A673 (cell line): ENCODE measurements at places on chromosomes 7 and 10. TPM values are rescaled to one million over a fixed set of nuclear protein-coding genes. Genes with fewer than 3 reads are reported as not detected.

DNA sequence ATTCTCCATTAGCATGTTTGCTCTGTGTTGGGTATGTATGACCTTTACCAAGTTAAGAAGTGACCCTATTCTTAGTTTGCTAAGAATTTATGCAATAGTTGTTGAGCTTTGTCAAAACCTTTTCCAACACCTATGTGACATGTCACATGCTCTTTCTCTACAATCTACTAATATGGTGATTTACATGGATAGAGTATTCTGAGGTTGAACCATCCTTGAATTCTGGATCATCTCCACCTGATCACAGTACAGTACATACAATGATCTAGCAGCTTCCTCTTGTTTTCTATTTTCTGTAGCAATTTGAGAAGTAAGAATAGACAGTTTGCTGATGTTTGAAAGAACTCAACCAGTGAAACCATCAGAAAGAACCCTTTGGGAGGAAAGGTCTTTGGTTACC, 101.2 kb upstream of the PDGFA start:
- H3K27me3 ChIP-seq: no peaks in the 10 kb centered on the region
- no peaks in the 10 kb centered on the region for H3K36me3 ChIP-seq
- peak overlapping the region; percentile 59 for H3K27ac ChIP-seq
- no peak overlapping the region for H3K4me3 ChIP-seq

GRCh38 chr10:110508159-110508788, 10.6 kb downstream of the DUSP5 start:
- DNase-seq: no peak
- H3K27me3 ChIP-seq: no peaks in the 10 kb centered on the region
- H3K4me3 ChIP-seq: no peak overlapping the region

GRCh38 chr7:142440219-142440905, 182.5 kb upstream of the PRSS58 start:
- H3K36me3 ChIP-seq: no peaks in the 10 kb centered on the region
- H3K4me1 ChIP-seq: peaks cover 6% of the 10 kb centered on the region
- no peak overlapping the region for H3K27ac ChIP-seq
- peak; percentile 70 for DNase-seq

GRCh38 chr7:100483722-100484672, at the start of gene NYAP1:
Gene NYAP1 (plus strand): TSS chr7:100483927. CDS start chr7:100485312, 1,385 bp downstream.
- H3K27ac ChIP-seq: no peak within 1 kb of the TSS
- peak within 1 kb of the TSS; percentile 57 for H3K4me3 ChIP-seq
- H3K4me1 ChIP-seq: peaks cover 14% of the 10 kb centered on the region
- peak; percentile 73 for DNase-seq
- H3K36me3 ChIP-seq: no peaks in the 10 kb centered on the region

DNA sequence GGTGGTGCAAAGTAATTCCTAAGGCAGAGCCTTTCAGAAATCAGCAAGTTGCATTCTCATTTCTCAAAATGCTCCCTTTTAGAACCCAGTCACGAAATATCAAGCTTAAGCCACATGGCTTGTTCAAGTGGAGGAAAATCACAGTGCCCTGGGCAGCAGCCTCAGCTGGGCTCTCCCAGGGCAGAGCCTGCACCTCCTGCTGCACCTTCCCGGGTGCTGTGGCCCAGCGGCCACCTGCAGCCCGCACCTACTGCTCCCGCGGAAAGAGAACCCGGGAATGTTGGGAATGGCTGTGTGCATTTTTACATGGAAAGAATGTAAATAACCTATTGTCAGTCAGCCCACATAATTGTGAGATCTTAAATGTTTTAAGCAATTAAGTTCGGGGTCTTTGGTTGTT, 396.5 kb upstream of the VSTM2A start:
- DNase-seq: no peak
- no peaks in the 10 kb centered on the region for H3K4me1 ChIP-seq
- H3K27ac ChIP-seq: no peak overlapping the region
- no peak overlapping the region for H3K4me3 ChIP-seq

DNA sequence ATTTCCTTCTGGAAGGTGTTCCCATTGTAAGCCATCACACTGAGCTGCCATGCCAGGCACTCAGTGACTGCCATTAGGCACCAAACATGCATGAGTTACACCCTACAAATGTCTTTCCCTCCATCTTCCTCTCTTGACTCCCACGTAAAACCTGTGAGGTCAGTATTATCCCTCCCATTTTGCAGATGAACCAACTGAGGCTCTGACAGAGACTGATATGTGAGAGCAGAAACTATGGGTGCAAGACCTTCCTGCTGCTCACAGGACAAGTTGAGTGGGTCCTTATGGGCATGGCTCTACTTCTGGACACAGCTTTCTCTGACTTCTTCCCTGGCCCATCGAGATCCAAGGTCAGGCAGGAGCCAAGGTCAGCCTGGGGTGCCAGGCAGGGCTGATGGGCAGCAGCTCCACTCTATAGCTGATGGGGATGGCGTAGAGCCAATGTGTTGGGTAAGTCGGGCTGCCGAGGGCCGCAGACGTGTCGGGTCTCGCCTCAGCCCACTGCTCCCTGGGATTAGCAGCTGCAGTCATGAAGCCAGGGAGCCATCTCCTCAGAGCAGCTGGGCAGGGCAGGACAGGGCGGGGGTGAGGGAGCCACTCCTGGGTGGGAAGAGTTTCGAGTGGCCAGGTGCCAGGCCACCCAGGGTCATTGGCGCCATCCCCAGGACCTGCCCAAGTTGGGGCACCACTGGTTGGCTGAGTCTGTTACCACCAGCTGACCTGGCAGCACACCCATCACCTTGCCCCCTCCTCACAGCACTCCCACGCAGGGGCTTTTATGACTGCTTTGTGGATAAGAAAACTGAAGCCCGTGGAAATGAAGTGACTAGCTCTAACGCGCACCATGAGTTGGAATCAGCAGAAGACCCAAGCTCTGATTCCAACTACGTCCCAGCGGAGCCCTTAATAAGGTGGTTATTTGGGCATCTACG, 117.8 kb upstream of the ZMIZ1 start:
- H3K4me1 ChIP-seq: peaks cover 6% of the 10 kb centered on the region
- H3K36me3 ChIP-seq: no peaks in the 10 kb centered on the region
- no peaks in the 10 kb centered on the region for H3K27me3 ChIP-seq
- H3K27ac ChIP-seq: no peak overlapping the region
- no peak overlapping the region for H3K4me3 ChIP-seq

DNA sequence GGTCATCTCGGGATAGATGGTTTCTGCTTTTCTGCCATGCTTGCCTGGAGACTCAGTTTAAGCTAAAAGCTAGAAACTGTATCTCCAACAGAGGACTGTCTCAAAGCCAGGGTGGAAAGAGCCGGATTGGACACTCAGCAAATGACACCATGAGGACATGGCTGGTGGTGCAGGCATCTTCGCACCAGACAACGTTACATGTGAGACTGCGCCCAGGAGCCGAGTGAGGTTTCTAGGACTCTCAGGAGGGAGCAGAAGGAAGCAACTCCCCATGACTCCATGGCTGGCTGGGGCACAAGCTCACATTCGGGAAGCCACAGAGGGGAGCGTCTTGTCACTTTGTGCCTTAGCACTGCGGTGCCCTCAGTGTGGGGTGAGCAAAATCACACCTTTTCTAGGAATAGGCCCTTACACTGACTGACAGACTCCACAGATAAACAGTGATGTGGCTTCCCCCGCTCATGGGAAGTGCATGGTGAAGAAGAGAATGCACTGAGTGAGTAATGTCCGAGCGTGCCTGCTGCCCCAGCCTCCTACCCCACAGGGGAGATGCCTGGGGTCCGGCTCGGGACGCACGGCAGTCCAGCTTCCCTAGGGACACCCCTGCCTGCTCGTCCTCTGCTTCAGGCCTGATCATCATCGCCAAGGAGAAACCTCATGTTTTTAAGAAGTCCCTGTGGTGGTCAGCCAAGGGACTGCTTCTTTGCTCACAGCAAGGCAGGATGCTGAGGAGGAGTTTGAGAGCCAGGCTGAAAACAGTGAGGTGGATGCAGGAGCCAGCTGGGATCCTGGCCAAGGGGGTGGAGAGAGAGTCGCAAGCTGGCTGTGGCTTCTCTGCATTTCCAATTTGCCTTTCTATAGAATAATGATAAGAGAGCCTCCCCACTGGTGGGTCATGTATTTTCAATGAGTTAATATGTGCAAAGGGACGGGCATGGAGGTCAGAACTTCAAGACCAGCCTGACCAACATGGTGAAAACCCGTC, 52.2 kb upstream of the FXYD4 start:
- H3K27me3 ChIP-seq: no peaks in the 10 kb centered on the region
- H3K36me3 ChIP-seq: no peaks in the 10 kb centered on the region
- H3K4me3 ChIP-seq: no peak overlapping the region
- no peak overlapping the region for H3K27ac ChIP-seq
- H3K4me1 ChIP-seq: no peaks in the 10 kb centered on the region

DNA sequence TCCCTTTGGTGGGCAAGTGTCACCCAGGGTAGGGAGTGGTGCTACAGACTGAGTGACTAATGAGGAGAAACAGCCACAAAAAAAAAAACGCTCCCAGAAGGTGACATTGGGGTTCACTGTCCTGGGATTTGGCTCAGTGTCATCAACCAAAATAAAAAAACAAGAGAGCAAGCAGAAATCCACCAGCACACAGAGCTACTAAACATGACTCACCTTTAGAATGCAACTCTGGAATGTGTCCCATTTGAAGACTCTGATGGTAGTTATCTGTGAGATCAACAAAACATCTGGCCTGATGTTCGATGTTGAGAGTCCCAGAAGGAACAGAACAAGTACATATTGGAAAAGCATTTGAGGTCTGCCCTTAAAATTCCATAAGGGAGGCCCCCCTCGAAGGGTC, 200.3 kb upstream of the LYZL2 start:
- no peak for DNase-seq
- H3K27ac ChIP-seq: no peak overlapping the region
- no peaks in the 10 kb centered on the region for H3K27me3 ChIP-seq
- H3K4me3 ChIP-seq: no peak overlapping the region
- H3K4me1 ChIP-seq: no peaks in the 10 kb centered on the region

DNA sequence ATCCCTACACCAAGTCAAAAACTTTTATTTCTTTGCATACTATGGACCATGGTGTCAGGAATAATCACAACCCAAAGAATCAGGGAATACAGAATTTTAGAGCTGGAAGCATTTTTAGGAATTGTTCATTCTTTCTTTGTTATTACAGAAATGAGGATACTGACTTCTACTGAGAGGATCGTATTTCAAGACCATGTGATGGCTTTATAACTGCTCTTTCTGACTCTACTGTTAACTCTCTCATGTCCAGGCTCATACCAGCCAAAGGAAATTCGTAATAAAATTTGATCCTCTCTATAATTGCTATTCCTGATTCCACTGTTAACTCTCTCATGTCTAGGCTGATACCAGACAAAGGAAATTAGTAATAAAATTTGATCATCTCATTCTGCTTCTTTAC, 1050.9 kb upstream of the C7orf33 start:
- H3K4me3 ChIP-seq: no peak overlapping the region
- H3K27ac ChIP-seq: no peak overlapping the region
- no peaks in the 10 kb centered on the region for H3K36me3 ChIP-seq
- no peak for DNase-seq
- no peaks in the 10 kb centered on the region for H3K27me3 ChIP-seq
- no peaks in the 10 kb centered on the region for H3K4me1 ChIP-seq

GRCh38 chr10:89295597-89295996, 6.2 kb upstream of the IFIT2 start:
- no peak overlapping the region for H3K4me3 ChIP-seq
- H3K27me3 ChIP-seq: no peaks in the 10 kb centered on the region
- H3K27ac ChIP-seq: no peak overlapping the region
- no peak for DNase-seq
- H3K36me3 ChIP-seq: no peaks in the 10 kb centered on the region

DNA sequence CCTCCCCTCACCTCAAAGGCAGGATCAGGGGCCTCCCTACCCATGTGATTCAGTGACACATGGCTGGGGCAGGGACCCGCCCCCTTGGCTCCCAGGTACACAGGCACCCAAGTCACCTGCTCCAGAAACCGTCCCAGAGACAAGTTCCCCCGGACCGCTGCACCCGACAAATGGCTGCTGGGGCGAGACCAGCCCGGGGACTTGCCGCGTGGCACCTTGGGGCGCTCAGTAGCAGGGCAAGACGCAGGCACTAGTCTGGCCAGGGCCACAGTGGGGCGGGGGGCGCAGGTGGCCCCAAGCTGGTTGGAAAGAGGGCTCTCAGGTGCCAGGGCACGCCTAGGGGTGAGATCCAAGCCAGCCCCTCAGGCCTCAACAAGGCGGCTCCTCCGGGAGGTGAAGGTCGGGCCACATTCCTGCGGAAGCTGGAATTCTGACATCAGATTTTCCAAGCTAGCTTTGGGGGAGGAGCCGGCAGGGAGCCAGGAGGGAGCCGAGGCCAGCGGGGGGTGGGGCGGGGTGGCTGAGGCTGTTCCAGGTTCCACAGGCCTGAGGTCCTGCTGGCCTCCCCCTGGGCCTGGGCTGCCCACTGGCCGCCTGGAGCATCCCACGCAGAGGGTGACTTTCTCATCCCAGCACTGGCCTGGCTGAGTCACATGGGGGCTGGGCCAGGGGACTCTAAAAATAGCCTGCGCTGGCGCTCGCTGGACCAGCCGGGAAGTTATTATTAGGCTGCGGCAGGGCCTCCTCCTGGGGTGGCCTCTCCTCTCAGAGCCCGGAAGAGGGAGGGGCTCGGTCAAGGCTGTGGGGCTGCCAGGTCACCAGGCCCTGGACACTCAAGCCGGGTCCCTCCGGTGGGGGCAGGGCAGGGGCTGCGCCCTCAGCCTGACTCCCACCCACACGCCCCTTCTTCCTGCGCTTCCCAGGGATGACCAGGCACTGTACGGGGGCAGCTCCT, 20.5 kb upstream of the INPP5A start:
- H3K4me3 ChIP-seq: no peak overlapping the region
- no peaks in the 10 kb centered on the region for H3K27me3 ChIP-seq
- H3K36me3 ChIP-seq: no peaks in the 10 kb centered on the region
- peaks cover 10% of the 10 kb centered on the region for H3K4me1 ChIP-seq

- no peak overlapping the region for H3K4me3 ChIP-seq
- H3K36me3 ChIP-seq: no peaks in the 10 kb centered on the region
- no peak overlapping the region for H3K27ac ChIP-seq
- no peaks in the 10 kb centered on the region for H3K27me3 ChIP-seq
Measured at GRCh38 chr7:117284692-117285091, 38.2 kb downstream of the WNT2 start.

Gene ALOX5
- total RNA-seq: not detected in 2 replicates

Gene TAC1
- 0.76 and 1.1 TPM in 2 replicates for total RNA-seq
